ENCODE measurements at places on chromosomes 1 and 21.

GRCh38 chr1:228037401-228038386 lies 30.9 kb downstream of the WNT3A start:
- peak; percentile 3 for DNase-seq

DNA sequence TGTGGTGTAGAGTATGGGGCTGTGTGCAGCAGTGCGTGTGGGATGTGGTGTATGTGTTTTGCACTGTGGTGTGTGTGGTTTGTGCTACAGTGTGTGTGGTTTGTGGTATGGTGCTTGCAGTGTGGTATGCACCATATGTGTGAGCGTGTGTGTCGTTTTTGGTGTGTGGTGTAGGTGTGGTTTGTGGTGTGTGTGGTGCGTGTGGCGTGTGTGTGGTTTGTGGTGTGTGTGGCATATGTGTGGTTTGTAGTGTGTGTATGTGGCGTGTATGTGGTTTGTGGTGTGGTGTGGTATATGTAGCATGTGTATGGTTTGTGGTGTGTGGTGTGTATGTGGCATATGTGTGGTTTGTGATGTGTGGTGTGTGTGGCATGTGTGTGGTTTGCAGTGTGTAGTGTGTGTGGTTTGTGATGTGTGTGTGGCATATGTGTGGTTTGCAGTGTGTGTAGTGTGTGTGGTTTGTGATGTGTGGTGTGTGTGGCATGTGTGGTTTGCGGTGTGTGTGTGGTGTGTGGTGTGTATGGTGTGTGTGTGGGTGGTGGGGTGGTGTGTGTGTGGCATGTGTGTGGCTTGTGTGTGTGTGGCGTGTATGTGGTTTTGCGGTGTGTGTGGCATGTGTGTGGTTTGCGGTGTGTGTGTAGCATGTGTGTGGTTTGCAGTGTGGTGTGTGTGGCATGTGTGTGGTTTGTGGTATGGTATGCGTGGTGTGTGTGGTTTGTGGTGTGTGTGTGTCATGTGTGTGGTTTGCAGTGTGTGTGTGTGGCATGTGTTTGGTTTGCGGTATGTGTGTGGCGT lies 53.5 kb upstream of the TRAPPC10 start:
- DNase-seq: peak; percentile 19

GRCh38 chr1:64545118-64545843 lies 75.4 kb downstream of the CACHD1 start:
- no peak for DNase-seq

- DNase-seq: peak; percentile 31
These were observed 44.3 kb downstream of the CD34 start for GRCh38 chr1:207866471-207867135.

- no peak for DNase-seq
These were observed 329.8 kb upstream of the BEND5 start for GRCh38 chr1:49106445-49106844.

- no peak for DNase-seq
These were observed 197.5 kb upstream of the L1TD1 start for GRCh38 chr1:61997123-61997522.

Measured in CD4-positive, alpha-beta T cell treated with Interleukin-2 at 100 ng/mL for 4 hours (primary cell).